Osteoblast (primary cell): ENCODE measurements at places on chromosomes 3 and 15. TPM values are rescaled to one million over a fixed set of nuclear protein-coding genes. Genes with fewer than 3 reads are reported as not detected.

The RAB43 gene
- 13.4 and 14.1 TPM in 2 replicates for total RNA-seq

The TGM5 gene
- not detected in 2 replicates for total RNA-seq

The THAP10 gene
- 1.1 and 1.8 TPM in 2 replicates for total RNA-seq

The P2RY1 gene
- total RNA-seq: under 0.01 and 0.36 TPM in 2 replicates

The SEMA7A gene
- 30.4 and 36.2 TPM in 2 replicates for total RNA-seq

The ACAP2 gene
- 115 and 121 TPM in 2 replicates for total RNA-seq

The CAPN7 gene
- 45.2 and 65.4 TPM in 2 replicates for total RNA-seq

The A4GNT gene
- not detected in 2 replicates for total RNA-seq

The NR2E3 gene
- under 0.01 TPM in 2 replicates for total RNA-seq

The RTP3 gene
- not detected in 2 replicates for total RNA-seq
